ENCODE measurements at places on chromosomes 11 and 22.

- no peak for DNase-seq
Measured at GRCh38 chr11:19259487-19260345, 19.0 kb upstream of the E2F8 start.

GRCh38 chr22:44994399-44995104, 15.3 kb downstream of the PHF21B start:
- no peak for DNase-seq

DNA sequence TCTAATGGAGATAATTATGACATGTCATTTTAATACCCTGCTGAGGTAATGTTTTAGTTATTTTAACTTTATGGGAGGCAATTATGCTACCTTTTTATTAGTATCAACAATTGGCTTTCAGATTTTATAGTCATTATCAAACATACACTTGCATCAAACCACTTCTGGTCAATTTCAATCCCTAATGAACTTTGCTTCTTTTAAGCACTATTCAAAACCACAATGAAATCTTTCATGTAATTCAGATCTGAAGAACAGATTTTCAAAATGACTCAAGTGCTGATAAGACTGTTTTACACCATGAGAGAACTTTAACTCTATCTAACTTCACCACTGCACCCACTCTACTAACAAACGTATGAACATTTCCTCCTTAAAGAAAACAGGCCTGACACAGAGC, 25.9 kb upstream of the CCDC34 start:
- DNase-seq = no peak

DNA sequence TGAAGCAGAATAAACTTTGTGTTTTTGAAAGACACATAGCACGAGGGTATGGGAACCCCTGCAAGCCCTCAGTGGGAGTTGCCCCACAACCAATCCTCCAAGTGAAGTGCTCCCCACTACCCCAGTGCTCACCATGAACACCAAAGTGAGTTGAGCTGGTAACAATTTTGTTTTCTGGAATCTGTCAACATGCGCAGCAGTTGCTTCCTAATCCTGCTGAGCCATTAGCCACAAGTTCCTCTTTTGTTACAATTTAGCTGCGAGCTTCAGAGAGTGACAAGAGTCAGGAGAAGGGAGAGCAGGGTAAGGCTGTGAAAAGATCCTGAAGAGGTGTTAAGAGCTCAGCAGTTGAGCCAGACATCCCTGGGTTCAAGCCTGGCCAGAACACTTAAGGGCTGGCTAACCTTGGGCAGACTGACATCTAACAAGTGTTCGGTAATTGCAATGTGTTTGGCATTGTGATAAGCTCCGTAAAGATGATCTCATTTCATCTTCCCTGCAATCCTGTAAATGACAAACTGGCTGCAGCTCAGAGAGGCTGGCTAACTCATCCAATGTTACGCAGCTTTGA, 24.1 kb upstream of the ASPHD2 start:
- DNase-seq = no peak

DNA sequence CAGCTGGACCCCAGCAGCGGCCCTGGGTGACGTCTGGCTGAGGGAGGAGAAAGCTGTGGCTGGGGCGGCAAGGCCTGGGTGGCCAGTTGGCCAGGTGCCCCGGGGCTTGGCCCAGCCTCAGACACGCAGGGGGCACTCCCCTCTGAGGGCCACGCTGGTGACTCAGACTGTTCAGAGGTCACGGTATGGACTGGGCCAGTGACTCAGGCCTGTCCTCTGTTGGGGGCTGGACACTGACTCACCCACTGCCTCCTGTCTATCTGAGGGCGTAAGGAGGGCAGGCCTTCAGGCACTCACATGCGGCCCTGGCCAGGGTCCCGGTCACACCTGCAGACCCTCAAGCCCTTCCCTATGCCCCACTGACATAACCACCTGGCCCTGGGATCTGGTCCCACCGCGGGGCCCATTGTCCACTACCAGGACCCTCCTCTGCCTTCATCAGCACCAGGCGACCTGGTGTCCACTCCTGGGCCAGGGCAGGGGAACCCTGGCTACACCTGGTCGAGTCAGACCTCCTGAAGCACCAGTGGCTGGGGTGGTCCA, 3.7 kb upstream of the MUC5AC start:
- DNase-seq = no peak

DNA sequence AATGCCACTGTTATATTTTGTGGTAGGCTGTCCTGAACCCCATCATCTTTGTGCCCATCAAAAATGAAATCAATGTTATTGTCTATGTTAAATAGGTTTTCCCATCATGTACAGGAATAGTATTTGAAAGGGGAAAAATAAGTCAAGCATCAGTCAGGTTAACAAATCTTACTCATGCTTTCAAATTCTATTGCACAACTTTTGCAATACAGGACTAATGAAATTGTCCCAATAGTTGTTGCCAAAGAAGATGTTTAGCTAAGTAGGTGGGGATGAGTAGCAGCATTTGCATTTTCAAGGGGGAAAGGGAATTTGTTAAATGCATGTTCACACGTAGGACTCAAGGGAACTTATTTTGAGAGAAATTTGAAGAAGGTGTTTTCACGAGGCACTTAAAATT, 962.1 kb downstream of the JRKL start:
- no peak for DNase-seq

DNA sequence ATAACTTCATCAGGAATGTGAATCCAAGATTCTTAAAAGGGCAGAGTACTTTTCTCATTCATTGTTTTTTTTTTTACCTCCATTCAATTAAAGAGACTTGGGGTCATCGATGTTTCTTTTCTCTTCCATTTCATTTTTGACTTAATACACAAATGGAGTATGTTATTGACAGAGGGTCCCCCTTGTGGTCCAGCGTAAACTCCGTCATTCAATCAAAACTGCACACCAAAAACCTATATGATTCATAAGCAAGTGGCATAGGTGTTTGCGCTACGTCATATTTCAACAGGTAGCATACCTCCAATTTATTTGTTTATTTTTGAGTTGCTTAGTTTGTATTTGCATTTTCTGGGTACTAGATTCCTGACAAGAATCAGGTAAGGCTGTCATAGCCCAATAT, 12.7 kb upstream of the FOLH1 start:
- DNase-seq = no peak

DNA sequence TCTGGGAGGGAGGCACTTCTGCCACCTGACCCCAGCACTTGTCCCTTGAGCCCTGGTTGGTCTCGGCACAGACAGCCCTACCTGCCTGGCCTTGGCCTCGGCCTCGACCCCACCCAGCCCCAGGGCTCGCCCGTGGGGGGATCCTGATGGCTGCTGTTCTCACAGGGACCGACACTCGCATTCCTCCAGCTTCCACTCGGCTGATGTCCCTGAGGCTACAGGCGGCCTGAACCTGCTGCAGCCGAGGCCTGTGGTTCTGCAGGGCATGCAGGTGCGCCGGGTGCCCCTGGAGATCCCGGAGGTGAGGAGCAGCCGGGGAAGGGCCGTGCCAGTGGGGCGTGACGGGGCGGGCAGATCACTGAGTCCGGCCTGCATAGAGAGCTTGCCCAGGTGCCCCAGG, 5.1 kb downstream of the PCNX3 start:
- no peak for DNase-seq

DNA sequence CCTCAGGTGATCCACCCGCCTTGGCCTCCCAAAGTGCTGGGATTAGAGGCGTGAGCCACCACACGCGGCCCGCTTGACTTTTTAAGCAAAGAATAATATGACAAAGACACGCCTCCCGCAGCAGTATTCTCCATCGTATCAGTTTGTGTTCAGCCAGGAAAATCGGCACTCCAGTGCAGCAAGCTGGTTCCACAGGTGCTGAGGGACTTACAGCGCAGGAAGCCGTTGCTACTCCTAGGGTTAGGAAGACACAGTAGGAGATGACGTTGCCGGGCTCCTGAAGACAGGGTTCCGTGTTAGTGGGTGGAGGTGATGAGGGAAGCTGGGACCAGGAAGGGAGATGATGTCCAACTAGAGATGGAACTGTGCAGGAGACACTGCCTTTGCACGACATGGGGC, 65.8 kb upstream of the CECR2 start:
- no peak for DNase-seq

GRCh38 chr11:46294365-46295309, 17.2 kb downstream of the CREB3L1 start:
- DNase-seq = no peak

DNA sequence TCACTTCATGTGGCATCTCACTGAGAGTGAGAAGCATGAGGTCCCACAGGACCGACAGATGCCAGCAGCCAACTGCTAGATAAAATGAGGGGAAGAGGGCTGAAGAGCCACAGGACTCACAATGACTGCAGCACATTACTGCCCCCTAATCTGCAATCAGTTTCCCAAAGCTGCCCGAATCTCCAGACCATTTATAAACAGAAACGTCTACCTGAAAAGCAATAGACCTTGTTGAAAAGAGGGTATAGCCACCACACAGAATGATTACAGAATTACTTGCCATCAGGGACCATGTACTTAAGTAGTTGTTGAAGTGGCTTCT, 12.4 kb upstream of the TEF start:
- DNase-seq = no peak

- DNase-seq = no peak
Measured at GRCh38 chr11:73298233-73298632, 9.8 kb upstream of the ARHGEF17 start.

- no peak for DNase-seq
Measured at GRCh38 chr22:50189849-50190181, 4.1 kb downstream of the TRABD start.

DNA sequence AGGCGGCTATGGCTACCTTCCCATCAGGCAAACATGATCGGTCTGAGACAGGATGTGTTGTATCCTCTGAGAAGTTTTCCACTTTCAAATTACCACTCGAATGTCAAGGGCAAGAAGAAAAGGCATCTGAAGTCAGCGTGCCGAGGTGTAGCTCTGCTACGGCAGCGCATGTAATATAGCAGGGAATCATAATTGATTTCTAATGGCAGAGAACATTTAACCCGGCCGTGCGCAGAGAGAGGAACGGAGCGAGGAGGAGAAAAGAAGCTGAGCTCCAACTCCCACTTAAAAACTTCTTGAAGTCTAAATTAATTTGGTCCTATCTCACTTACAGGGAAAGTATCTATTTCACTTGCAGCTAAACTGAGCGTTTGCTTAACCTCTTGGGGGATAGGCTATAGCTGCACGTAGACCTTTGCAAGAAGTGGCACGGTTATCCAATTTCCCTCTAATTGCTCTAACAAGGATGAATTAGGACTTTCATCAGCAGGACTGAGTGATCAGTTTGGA, 137.3 kb upstream of the KIRREL3 start:
- DNase-seq = no peak

DNA sequence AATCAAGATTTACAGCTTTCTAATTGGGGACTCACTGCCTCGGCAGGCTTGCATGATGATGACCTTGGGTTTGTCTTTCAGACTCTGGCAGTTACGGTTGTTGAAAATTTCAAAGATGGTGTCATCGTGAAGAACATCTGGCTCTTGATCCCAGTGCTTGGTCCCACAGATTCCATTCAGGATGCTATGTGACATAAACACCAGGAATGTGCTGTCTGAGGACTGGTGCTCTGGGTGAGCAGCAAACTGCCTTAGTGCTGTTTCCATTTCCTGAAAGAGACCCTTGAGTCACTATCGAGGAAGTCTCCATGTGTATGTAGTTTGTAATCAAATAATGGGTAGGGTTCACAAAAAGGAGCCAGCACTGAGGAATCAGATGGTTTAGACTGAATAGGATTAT, 7.1 kb downstream of the CASP12 start:
- no peak for DNase-seq

- no peak for DNase-seq
Measured at GRCh38 chr11:114483929-114484328, 44.7 kb downstream of the REXO2 start.

DNA sequence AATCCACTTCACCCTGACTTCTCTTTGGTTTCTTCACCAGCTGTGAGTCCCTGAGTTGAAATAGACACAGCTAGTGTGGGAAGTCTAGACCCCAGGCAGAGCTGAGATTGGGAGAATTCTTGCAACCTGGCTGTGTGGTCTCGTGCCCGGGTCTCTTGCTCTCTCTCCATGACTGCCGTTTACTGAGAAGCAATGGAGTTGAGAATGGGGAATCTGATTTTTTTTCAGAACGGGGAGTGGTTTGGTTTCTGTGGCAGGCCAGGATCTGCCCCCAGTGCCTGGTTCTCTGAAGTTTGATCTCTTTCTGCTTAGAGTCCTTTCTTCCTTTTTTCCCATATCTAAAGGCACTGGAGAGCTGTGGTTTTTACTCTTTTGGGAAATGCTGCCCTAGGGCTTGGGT, 1.5 kb downstream of the SIDT2 start:
- no peak for DNase-seq

DNA sequence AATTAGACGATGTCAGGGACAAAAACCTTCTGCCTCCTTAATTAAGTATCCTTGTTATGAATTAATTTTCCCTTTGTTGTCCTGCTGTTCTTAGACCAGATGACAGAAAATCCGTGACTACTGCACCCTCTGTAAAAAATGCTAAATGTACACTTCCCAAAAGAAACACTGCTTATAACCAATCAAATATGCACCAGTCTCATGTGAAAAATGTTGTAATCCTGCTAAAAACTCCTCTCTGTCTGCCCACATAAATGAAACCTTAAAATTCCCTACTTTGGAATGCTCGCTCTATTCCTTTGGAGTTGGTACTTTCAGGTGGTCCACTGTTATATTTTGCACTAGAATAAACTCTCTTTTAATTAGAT, 366.8 kb upstream of the CCDC179 start:
- no peak for DNase-seq

- no peak for DNase-seq
Measured at GRCh38 chr11:119910051-119910450, 181.1 kb upstream of the NECTIN1 start.

GRCh38 chr11:44047298-44047697, 483 bp upstream of the ACCSL start:
- DNase-seq = no peak

GRCh38 chr22:49587987-49588386, 239.7 kb downstream of the BRD1 start:
- no peak for DNase-seq

- DNase-seq = no peak
Measured at GRCh38 chr11:3796801-3797328, 489 bp downstream of the NUP98 start.

- DNase-seq = no peak
Measured at GRCh38 chr11:1647901-1648652, 18.5 kb downstream of the KRTAP5-5 start.

DNA sequence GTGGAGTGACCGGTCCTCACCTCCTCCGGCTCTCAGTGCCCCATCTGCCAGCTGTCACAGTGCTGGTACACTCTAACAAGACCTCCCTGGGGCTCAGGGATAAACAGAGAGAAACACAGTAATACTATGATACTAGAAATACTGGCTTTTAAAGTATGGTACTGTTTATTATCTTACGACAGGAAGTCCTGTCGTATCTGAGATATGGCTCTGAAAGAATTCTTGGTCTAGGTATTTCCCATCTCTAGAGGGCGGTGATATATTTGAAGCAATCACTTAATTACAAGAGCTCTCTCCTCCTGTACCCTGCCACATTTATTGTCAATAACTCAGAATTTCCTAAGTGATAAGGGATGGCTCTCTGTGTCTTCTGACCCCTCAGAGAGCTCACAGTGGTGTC, 119.1 kb downstream of the RRM1 start:
- DNase-seq = no peak

- DNase-seq = no peak
Measured at GRCh38 chr22:38165922-38166593, 15.6 kb downstream of the PLA2G6 start.

GRCh38 chr11:119488256-119488995, 65.5 kb upstream of the THY1 start:
- DNase-seq = no peak

All from cortex of kidney (tissue), 1 donor.